ENCODE measurements at places on chromosomes 12 and 14.

DNA sequence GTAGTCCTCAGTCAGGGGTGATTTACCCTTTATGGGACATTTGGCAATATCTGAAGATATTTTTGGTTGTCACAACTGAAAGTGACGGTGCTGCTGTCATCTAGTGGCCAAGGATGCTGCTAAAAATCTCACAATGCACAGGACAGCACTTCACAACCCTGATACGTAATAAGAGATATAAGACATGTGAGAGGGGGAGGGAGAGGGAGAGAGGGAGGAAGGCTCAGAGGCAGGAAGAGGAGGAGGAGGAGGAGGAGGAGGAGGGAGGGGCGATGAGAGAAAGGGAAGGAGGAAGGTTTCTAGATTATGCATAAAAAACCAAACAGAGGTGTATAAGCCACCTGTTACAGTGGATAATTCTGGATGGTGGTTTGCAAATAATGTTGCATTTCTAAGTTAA, 14.3 kb downstream of the MYL2 start:
- no peak overlapping the region for H3K27ac ChIP-seq
- H3K4me3 ChIP-seq: no peak overlapping the region
- H3K36me3 ChIP-seq: no peaks in the 10 kb centered on the region

DNA sequence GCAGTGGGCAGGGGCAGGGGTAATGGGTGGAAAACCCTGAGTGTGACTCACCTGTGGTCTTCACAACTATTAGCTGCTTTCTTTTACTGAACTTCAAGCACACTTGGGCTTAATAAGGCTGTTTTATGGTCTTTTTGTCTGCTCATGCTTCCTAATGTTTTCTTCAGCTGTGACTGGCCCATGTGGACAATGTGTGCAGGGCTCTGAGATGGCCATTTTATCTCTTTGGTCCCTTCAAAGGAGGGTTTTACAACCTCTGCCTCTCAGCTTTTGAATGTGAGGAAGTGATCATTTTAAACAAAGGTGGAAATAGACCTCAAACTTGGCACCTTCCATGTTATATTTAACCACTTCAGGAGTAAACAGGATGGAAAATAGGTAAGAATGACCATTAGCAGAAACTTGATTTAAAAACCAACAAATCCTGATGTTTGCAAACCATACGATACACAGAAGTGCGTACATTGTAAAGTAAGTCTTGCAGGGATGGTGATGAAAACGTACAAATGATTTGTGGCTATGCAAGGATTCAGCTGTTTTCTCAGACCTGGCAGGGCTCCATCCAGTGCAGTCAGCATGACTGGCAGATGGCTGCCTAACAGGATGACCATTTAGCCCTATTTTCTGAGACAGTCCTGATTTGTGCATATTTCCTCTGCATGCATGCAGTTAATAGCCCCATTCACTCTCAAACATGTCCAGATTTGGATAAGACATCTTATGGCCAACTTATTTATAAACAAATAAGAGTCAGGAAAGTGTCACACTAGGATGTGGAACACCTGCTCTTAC, 103.2 kb downstream of the SLC38A4 start:
- DNase-seq: no peak
- peaks cover 2% of the 10 kb centered on the region for H3K4me1 ChIP-seq
- H3K4me3 ChIP-seq: no peak overlapping the region
- no peaks in the 10 kb centered on the region for H3K36me3 ChIP-seq
- H3K27ac ChIP-seq: no peak overlapping the region
- peaks cover 3% of the 10 kb centered on the region for H3K27me3 ChIP-seq

- DNase-seq: no peak
- H3K4me1 ChIP-seq: no peaks in the 10 kb centered on the region
- H3K27me3 ChIP-seq: peaks cover 8% of the 10 kb centered on the region
- no peak overlapping the region for H3K4me3 ChIP-seq
Observed at GRCh38 chr12:131634037-131634436, 76.9 kb upstream of the SFSWAP start.

DNA sequence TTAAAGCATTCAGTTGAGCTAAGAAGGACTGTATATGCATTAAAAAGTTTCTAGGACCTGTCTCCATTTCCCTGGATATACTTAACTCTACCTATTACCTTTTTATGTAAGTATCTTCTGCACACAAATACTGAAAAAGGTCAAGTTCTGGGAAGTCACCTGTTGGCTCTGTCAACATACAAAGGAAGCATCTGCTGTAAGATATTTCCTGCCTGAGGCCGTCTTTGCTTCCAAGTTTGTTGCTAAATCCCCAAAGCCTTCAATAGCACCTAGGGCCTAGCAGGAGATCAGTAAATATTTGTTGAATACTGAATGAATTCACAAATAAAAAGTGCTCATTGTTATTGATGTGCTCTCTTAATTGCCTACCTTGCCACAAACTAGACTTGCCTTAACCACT, 188.4 kb downstream of the DUSP6 start:
- DNase-seq: no peak
- H3K4me3 ChIP-seq: no peak overlapping the region
- H3K27me3 ChIP-seq: no peaks in the 10 kb centered on the region
- peaks cover 35% of the 10 kb centered on the region for H3K4me1 ChIP-seq
- H3K36me3 ChIP-seq: no peaks in the 10 kb centered on the region

- no peak overlapping the region for H3K27ac ChIP-seq
- no peak for DNase-seq
- H3K4me1 ChIP-seq: no peaks in the 10 kb centered on the region
- no peak overlapping the region for H3K4me3 ChIP-seq
- H3K27me3 ChIP-seq: peaks cover 27% of the 10 kb centered on the region
- no peaks in the 10 kb centered on the region for H3K36me3 ChIP-seq
Observed at GRCh38 chr12:88986056-88986455, 366.2 kb downstream of the DUSP6 start.

DNA sequence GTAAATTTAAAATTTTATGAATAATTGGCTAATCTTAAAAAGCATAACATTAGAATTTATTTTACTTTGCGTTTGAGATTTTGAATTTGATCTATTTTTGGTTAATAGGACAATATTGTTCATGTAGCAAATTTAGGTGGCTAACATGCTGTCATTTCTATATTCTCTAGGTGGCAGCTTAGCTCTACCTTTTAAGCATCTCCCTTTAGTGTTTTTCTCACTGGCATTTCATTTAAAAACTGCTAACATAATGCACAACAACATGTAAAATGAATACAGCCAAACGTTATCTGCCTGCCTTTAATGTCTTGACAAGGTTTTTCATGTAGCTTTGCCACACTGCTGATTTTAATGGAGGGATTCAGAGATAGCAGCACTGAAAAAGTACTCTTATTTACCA, 272.4 kb upstream of the FBXO33 start:
- H3K27me3 ChIP-seq: no peaks in the 10 kb centered on the region
- no peak overlapping the region for H3K4me3 ChIP-seq
- no peaks in the 10 kb centered on the region for H3K4me1 ChIP-seq
- DNase-seq: no peak

- no peaks in the 10 kb centered on the region for H3K36me3 ChIP-seq
- peaks cover 7% of the 10 kb centered on the region for H3K27me3 ChIP-seq
Observed at GRCh38 chr14:34324363-34324795, 137.7 kb downstream of the SPTSSA start.

DNA sequence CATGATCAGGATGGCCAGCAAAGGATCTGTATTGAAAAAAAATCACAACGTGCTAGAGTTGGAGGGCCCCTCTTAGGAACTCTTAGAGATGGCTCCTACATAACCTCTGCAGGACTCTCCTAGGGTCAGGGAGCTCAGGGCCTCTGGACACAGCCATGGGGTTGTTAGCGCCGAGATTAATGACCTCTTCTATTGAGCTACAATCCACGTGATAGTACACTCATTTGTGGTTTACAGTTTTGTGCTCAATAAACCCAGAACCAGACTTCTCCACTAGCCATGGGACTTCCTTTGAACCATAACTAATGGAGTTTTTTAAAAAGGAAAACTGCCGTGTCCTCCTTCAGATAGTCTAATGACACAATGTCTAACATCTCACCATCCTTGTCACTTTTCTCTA, 29.6 kb upstream of the HDAC7 start:
- H3K4me3 ChIP-seq: no peak overlapping the region
- peaks cover 20% of the 10 kb centered on the region for H3K4me1 ChIP-seq
- no peak for DNase-seq
- H3K27ac ChIP-seq: no peak overlapping the region

- H3K4me3 ChIP-seq: no peak overlapping the region
- DNase-seq: no peak
- no peaks in the 10 kb centered on the region for H3K27me3 ChIP-seq
- H3K4me1 ChIP-seq: no peaks in the 10 kb centered on the region
Observed at GRCh38 chr12:108270035-108270848, 68.9 kb downstream of the CMKLR1 start.

DNA sequence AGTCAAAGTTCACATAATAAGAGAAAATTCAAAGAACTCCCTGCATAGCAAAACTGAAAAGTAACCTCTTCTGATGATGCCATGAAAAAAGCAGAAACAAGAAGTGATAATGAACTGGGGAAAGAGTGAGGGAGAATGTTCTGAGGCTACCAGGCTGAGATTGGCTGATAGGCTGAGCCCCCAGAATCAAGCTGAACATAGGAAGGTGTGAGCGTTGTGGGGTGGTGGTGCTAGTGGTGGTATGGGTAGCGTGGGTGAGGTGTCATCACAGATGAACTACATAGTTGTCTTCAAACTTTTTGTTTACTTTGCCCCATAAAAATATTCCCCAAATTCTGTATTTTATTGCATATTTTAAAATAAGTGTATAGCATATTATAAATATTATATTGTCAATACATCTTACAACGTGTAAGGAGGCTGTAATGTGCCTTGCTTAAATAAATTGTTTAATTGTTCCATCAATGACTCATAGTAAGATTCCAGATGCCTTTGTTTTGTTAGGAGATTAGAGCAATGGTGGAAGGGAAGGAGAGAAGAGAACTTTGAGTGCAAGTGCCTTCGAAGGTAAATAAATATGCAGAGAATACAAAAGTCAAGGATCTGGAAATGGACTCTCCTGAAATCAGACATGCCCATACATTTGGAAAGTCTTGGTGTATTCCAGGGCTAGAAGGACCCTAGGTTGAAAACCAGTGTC, 15.8 kb upstream of the CFAP54 start:
- H3K27me3 ChIP-seq: peaks cover 1% of the 10 kb centered on the region
- H3K4me3 ChIP-seq: no peak overlapping the region
- H3K27ac ChIP-seq: no peak overlapping the region
- H3K36me3 ChIP-seq: peaks cover 6% of the 10 kb centered on the region
- no peak for DNase-seq

DNA sequence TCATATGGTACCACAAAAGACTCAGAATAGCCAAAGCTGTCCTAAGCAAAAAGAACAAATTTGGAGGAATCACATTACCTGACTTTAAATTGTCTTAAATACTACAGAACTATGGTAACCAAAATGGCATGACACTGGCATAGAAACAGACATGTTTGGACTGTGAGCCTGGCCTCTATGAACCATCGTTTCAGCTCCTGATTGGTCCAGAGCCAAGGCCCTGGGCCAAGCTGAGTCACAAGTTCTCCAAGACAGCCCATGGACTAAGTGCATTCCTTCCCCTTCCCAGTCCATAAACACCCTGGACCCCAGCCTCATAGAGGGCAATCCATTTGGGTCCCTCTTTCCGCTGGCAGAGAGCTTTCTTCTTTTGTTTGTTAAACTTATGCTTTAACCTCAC, 12.1 kb upstream of the PRR4 start:
- H3K4me1 ChIP-seq: no peaks in the 10 kb centered on the region
- no peak for DNase-seq
- H3K36me3 ChIP-seq: peaks cover 38% of the 10 kb centered on the region
- no peak overlapping the region for H3K4me3 ChIP-seq
- H3K27me3 ChIP-seq: no peaks in the 10 kb centered on the region
- no peak overlapping the region for H3K27ac ChIP-seq

DNA sequence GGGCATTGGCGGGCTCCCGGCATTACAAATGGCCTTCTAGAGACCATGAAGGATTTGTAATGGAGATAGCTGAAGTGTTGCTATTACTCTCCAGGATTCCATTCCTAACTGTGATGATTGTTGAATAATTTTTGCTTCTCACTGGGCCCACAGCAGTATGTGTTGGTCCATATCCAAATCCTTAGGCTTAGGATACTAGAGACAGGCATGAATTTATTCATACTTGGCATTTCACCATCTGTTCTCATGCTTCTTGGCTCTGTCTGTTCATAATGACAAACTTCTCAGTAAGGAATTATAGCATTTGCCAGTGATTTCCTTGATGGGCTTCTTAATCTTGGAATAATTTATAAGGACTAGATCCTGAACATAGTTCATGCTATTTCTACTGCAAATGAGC, 832.9 kb downstream of the C12orf50 start:
- H3K4me1 ChIP-seq: no peaks in the 10 kb centered on the region
- H3K36me3 ChIP-seq: no peaks in the 10 kb centered on the region
- H3K27ac ChIP-seq: no peak overlapping the region
- DNase-seq: no peak

DNA sequence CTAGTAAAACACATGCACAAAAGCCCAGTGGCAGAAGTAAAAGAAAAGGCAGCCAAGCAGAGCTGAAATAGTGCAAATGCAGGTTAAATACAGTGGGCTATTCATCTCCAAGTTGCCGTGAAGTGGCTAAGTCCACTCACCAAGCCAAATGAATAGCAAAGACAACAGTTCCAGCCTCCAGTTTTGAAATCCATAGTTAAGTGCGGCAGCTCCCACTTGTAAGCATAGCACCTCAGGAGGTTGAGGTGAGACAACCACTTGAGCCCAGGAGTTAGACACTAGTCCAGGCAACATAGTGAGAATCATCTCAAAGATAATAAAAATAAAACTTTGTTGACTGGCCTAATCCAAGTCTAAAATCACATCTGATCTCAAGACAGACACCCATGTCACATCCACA, 9.8 kb upstream of the PHLDA1 start:
- peaks cover 18% of the 10 kb centered on the region for H3K36me3 ChIP-seq
- H3K27me3 ChIP-seq: no peaks in the 10 kb centered on the region
- no peak overlapping the region for H3K4me3 ChIP-seq
- H3K27ac ChIP-seq: no peak overlapping the region
- H3K4me1 ChIP-seq: peaks cover 6% of the 10 kb centered on the region

All from activated T-helper 2 cell treated with anti-CD3 and anti-CD28 coated beads, Interferon-gamma antibody, Interleukin-2, Interleukin-4, amounts not matched to agents 10 μg/mL and 5 μg/mL and 100 μg/mL, durations not matched to agents 14 hours and 24 hours and 36 hours (primary cell).